ENCODE measurements at places on chromosomes 6 and 20. TPM values are rescaled to one million over a fixed set of nuclear protein-coding genes. Genes with fewer than 3 reads are reported as not detected.

- no peaks in the 10 kb centered on the region for H3K4me1 ChIP-seq
- no peaks in the 10 kb centered on the region for H3K27me3 ChIP-seq
- DNase-seq = no peak
- H3K4me3 ChIP-seq = no peak overlapping the region
- H3K27ac ChIP-seq = no peak overlapping the region
- H3K36me3 ChIP-seq = no peaks in the 10 kb centered on the region
Measured at GRCh38 chr6:165969184-165969583, 198.5 kb downstream of the TBXT start.

DNA sequence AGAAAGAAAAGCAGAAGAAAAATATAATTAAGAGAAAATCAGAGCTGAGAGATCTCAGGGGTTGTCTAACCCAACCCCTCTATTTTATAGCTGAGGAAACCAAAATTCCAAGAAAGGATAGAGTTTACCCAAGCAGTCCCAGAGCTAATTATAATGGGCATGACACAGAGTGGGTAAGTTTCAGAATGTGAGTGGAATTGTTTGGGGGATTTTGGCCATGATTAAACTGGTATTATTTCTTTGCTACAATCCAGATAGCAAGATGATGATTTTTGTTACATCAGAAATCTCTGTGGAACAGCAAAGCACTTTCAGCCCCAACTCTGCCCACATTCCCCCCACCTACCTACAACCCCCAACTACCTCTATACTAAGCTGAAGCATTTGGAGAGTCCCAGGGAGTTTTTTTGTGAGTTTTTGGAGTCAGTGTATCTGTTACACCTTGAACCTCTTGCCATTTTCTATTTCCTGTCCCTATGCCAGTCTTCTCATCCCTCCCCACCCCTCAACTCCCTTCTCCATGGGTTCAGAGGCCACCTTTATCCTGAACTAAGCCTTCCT is 24.7 kb downstream of the POFUT1 start:
- H3K27me3 ChIP-seq = no peaks in the 10 kb centered on the region
- H3K4me3 ChIP-seq = no peak overlapping the region
- H3K36me3 ChIP-seq = peaks cover 45% of the 10 kb centered on the region
- no peak for DNase-seq
- peaks cover 22% of the 10 kb centered on the region for H3K4me1 ChIP-seq

DNA sequence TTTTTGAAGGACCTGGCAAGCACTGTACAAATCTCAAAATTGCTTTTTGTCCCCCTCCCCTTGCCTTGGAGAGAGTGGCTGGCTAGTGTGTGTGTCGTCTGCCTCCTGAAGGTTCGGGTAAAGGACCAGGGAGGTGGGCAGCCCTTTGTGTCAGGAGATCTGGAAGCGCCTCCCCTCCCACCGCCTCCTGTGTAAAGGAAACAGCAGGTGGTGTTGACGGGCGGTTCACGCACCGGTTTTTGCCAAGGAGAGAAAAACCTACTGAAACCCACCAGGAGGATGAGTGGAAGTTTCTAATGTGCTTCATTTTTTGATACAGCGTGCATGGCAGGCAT is 1.2 kb downstream of the ENTPD6 start:
- H3K4me3 ChIP-seq = peak overlapping the region; percentile 85
- peaks cover 28% of the 10 kb centered on the region for H3K4me1 ChIP-seq
- H3K27ac ChIP-seq = peak overlapping the region; percentile 77
- no peaks in the 10 kb centered on the region for H3K27me3 ChIP-seq
- H3K36me3 ChIP-seq = no peaks in the 10 kb centered on the region

- H3K27me3 ChIP-seq = no peaks in the 10 kb centered on the region
- no peak overlapping the region for H3K27ac ChIP-seq
- H3K4me3 ChIP-seq = no peak overlapping the region
- no peaks in the 10 kb centered on the region for H3K36me3 ChIP-seq
- no peak for DNase-seq
Measured at GRCh38 chr6:13548500-13549210, 25.7 kb upstream of the SIRT5 start.

The PHACTR3 gene
- total RNA-seq = not detected

- H3K27me3 ChIP-seq = no peaks in the 10 kb centered on the region
- no peaks in the 10 kb centered on the region for H3K36me3 ChIP-seq
- H3K4me1 ChIP-seq = no peaks in the 10 kb centered on the region
- DNase-seq = no peak
Measured at GRCh38 chr6:55668591-55668990, 89.6 kb upstream of the HMGCLL1 start.

- peaks cover 7% of the 10 kb centered on the region for H3K4me1 ChIP-seq
- H3K27ac ChIP-seq = no peak overlapping the region
- DNase-seq = no peak
- H3K36me3 ChIP-seq = no peaks in the 10 kb centered on the region
- no peaks in the 10 kb centered on the region for H3K27me3 ChIP-seq
- H3K4me3 ChIP-seq = no peak overlapping the region
Measured at GRCh38 chr6:26524722-26525370, 13.3 kb upstream of the HMGN4 start.

The MAVS gene
- 49.3 TPM for total RNA-seq

DNA sequence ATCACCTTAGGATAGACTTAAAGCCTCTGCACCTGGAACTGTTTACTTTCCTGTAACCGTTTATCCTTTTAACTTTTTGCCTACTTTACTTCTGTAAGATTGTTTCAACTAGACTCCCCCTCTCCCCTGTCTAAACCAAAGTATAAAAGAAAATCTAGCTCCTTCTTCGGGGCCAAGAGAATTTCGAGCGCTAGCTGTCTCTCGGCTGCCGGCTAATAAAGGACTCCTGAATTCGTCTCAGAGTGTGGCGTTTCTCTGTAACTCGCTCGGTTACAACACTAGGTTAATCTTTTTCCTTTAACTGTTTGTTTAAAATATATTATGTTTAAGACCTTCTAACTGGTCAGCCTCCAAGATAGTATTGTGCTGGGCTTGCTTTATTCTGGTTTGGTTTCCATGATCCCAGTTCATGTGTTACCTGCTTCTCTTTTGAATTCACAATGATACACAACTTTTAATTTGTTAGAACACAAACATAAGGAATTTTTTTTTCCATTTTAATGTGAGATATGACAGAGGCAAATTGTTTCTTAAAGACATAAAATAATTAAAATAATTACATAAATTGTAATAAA is 8.7 kb upstream of the NQO2 start:
- peak overlapping the region; percentile 52 for H3K4me3 ChIP-seq
- no peaks in the 10 kb centered on the region for H3K36me3 ChIP-seq
- H3K4me1 ChIP-seq = peaks cover 26% of the 10 kb centered on the region
- peak overlapping the region; percentile 92 for H3K27ac ChIP-seq
- DNase-seq = no peak

DNA sequence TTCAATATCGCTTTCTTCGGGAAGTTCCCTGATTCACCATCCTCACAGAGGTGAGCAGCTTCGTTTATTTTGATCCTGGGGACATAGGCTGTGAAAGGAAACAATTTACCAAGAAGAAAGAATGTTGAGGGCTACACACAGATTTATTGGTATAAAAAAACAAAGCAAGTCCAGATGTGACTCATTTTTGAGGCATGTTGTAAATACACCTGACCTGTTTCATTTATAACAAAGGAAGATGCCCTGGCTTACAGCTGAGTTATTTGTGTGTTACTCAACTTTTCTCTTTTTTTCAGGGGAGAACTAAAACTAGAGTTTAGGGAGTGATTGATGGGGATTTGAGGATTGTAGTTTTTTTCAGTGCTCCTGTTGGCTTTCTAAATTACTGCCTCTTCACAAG is 489.5 kb downstream of the CBLN4 start:
- no peaks in the 10 kb centered on the region for H3K27me3 ChIP-seq
- H3K4me1 ChIP-seq = no peaks in the 10 kb centered on the region
- DNase-seq = no peak
- H3K4me3 ChIP-seq = no peak overlapping the region
- H3K27ac ChIP-seq = no peak overlapping the region

DNA sequence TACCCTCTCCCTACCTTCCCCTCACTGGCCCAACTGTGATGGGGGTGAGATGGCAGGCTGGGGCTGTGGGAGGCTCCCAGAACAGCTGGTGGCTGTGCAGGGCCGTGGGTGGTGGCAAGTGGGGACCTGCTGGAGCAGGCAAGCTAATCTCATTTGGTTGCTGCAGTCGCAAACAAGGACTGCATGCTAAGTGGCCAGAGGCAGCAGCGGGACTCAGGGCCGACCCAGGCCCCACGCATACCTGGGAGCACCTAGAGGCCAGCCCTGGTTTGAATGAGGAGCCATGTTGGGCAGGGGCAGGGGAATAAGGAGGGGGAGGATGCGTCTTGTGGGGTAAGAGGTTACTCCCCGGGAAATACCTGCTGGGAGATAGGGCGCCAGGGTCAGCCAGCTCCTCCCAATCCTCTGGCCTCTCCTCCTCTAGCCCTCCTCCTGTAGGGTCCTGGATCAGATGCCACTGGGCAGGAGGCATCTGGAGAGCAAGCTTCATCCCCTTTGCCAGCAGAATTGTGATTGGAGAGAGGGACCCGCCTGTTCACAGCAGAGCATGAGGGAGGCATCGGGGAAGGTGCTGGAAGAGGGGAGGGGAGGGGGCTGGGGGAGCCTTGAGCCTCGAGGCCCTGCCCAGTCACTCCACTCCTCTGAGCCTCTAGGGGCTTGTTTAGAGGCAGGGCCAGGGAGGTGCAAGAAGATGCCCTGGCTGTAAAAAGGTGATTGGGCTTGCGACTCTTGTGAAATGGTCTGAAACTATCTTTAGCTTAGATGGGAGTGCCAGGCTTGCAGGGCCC is 24.3 kb upstream of the CDH22 start:
- no peaks in the 10 kb centered on the region for H3K4me1 ChIP-seq
- no peak overlapping the region for H3K4me3 ChIP-seq
- no peak overlapping the region for H3K27ac ChIP-seq
- peaks cover 14% of the 10 kb centered on the region for H3K27me3 ChIP-seq
- no peaks in the 10 kb centered on the region for H3K36me3 ChIP-seq

The CDH4 gene
- total RNA-seq = 0.41 TPM

DNA sequence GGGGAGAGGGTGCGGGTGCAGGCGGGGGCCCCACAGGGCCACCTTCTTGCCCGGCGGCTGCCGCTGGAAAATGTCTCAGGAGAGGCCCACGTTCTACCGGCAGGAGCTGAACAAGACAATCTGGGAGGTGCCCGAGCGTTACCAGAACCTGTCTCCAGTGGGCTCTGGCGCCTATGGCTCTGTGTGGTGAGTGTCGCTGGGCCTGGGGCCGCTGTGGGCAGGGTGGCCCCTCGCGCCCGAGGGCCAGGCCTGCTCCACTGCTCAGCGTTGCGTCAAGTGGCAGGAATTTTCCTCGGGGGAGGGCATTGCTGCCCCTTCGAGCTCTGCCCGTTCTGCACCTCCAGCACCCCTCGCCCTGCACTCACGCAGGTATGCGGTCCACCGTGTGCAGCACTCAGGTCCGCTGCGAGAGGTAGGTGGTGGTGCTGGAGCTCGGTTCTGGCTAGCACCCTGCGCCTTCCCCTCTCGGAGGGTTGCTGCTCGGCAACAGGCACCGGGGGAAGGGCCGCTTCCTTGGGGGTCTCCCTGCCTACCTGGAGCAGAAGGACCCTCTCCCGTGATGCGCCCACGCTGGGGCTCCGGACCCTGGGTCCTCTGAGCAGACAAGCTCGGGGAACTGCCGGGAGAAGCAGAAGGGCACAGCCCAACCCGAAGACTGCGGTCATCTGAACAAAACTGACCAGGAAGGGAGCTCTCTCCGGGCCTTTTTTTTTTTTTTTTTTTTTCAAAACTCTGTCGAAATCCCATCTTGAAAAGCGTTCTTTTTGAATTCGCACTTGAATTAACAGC is 674 bp downstream of the MAPK14 start:
- peak overlapping the region; percentile 97 for H3K4me3 ChIP-seq
- peaks cover 46% of the 10 kb centered on the region for H3K4me1 ChIP-seq
- no peaks in the 10 kb centered on the region for H3K36me3 ChIP-seq

- no peaks in the 10 kb centered on the region for H3K27me3 ChIP-seq
- H3K36me3 ChIP-seq = no peaks in the 10 kb centered on the region
- H3K4me3 ChIP-seq = no peak overlapping the region
Measured at GRCh38 chr6:168919470-168920179, 334.0 kb downstream of the THBS2 start.

GRCh38 chr20:47008842-47009518 is 114.3 kb downstream of the EYA2 start:
- H3K36me3 ChIP-seq = no peaks in the 10 kb centered on the region
- no peak overlapping the region for H3K27ac ChIP-seq
- no peaks in the 10 kb centered on the region for H3K4me1 ChIP-seq
- DNase-seq = no peak
- H3K4me3 ChIP-seq = no peak overlapping the region
- H3K27me3 ChIP-seq = peaks cover 3% of the 10 kb centered on the region

GRCh38 chr20:35277531-35278395 is at the start of gene MMP24OS:
Gene MMP24OS (minus strand): TSS chr20:35278122. CDS start chr20:35277929, 193 bp downstream.
- H3K27ac ChIP-seq = peak within 1 kb of the TSS; percentile 95
- H3K4me3 ChIP-seq = peak within 1 kb of the TSS; percentile 94
- no peaks in the 10 kb centered on the region for H3K27me3 ChIP-seq

GRCh38 chr6:21767891-21768648 is 174.5 kb downstream of the SOX4 start:
- no peaks in the 10 kb centered on the region for H3K4me1 ChIP-seq
- DNase-seq = no peak
- no peak overlapping the region for H3K27ac ChIP-seq
- no peaks in the 10 kb centered on the region for H3K27me3 ChIP-seq
- no peak overlapping the region for H3K4me3 ChIP-seq

DNA sequence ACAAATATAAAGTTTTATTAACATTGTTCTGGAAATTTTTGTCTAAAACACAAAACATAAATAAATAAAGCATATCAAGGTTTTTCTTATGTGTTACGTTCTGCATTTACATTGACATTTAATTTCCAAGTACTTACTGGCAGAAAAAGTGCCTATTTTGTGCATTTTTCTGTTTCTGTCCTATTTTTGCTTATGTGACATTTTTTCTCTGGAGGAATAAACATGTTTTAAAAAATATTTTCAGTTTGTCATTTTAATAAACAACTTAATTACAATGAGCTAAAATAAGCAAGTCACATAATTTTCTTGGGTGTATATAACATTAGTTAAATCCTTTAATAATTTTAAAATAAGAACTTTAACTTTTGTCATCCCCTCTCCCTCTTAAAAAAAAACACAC is 94.4 kb upstream of the HS3ST5 start:
- H3K36me3 ChIP-seq = no peaks in the 10 kb centered on the region
- H3K4me1 ChIP-seq = no peaks in the 10 kb centered on the region
- no peak overlapping the region for H3K4me3 ChIP-seq
- no peak for DNase-seq
